ENCODE measurements at places on chromosomes 4 and X.

DNA sequence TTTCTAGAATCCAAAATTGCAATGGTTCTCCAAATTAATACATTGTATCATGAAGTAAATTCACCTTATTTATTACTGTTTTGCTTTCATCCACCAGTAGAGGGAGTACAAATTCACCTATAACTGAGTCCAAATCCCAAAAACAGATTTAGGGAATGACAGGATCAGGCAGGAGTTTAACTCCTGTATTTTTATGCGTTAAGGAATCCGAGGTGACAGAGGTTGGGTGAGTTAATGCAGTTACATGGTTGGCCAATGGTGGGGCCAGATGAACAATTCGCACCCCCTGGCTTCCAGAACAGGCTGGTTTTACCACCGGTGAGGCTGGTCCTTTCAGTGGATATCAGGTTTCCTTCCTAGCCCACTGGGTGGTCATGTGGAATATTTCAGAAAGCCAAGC, 82.4 kb downstream of the MTNR1A start:
- peak; percentile 16 for DNase-seq

DNA sequence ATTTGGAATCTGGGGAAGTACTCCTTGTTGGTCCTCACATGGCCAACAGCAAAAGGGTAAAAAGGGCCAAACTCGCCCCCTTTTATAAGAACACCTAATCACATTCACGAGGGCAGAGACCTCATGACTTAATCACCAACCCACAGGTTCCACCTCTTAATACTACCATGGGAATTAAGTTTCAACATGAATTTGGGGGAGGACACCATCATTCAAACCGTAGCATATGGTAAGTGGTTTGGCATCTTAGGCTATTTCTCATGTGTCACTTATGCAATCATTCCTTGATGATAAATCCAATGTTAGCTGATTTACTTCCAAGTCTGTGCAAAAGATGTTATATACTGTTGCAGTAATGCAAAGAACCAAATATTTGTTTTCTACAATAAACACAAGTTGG, 302.9 kb upstream of the FAM241A start:
- DNase-seq = no peak

DNA sequence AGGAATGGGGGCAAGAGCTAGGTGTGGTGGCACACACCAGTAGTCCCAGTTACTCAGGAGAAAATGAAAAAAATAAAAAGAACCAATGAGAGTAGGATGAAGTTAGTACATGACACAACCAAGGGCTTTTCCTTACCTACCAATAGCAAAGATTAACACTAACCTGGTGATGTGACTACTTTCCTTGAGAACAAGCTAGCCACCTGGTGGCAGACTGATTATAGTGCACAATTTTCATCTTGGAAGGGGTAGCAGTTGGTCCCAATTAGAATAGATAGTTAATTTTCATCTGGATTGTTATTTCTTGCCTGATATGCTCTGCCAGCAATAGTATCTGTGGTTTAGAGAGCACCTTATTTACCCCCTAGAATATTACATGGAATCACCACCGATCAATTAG, 1216.8 kb upstream of the PABPC4L start:
- no peak for DNase-seq

- DNase-seq = no peak
Measured at GRCh38 chr4:113146876-113147358, 97.5 kb downstream of the ANK2 start.

DNA sequence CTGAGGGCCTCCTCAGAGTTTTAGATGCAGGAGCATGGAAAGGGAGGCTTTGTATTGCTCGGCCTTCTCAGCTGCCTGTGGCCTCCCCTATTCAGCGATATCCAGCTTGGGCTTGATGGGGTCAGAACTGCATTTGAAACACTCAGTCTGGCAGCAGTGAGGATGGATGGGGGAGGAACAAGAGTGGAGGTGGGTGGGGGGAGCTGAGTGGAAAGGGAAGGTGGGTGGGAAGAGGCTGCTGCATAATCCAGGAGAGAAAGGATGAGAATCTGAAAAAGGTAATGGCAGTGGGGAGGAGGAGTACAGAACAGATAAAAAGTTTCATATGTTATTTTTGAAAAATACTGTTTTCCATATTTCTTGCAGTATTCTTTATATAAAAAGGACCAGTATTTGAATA, 202.7 kb downstream of the SLC4A4 start:
- DNase-seq = no peak
